Hematopoietic multipotent progenitor cell (in vitro differentiated cells): ENCODE measurements at places on chromosomes 12 and 14.

DNA sequence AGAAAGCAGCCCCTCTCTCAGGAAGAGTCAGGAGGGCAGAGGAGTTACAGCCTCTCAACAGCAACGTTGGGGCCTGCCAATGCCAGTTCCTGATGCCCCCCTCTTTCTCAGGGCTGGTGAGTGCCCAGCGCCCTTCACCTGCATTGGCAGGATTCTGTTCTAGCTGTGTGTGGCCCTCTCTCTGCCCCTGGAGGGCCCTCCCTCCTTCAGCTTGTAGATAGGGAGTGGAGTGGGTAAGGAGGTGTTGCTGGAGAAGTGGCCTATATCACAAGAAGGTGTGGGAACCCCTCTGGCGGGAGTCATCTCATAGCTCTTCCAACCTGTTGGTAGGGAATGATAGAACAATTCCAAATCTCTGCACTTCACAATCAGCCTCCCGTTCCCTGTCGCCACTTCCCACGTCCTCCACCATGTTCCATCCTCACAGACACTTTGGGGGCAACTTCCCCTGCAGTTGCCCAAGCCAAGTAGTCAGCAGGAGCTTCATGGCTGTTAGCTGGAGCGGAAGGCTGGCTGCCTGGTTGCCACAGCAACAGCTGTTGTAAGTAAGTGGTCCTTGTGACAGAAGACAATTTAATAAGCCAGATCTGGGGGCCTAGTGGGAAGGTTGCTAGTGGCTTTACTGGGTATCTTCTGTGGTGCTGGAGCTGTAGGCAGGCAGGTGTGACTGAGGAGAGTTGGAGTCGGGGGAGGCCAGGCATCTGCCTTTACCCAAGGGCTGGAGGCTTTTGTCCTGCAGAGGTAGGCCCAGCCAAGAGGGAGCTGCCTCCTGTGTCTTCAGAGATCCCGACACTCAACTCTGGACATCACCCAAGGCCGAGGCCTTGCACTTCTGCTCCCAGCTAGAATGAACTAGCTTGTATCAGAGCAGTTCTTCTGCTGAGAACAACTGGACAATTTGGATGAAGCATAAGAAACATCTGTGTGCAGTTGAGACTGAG lies 38.4 kb downstream of the GALNT16 start:
- DNase-seq: no peak

DNA sequence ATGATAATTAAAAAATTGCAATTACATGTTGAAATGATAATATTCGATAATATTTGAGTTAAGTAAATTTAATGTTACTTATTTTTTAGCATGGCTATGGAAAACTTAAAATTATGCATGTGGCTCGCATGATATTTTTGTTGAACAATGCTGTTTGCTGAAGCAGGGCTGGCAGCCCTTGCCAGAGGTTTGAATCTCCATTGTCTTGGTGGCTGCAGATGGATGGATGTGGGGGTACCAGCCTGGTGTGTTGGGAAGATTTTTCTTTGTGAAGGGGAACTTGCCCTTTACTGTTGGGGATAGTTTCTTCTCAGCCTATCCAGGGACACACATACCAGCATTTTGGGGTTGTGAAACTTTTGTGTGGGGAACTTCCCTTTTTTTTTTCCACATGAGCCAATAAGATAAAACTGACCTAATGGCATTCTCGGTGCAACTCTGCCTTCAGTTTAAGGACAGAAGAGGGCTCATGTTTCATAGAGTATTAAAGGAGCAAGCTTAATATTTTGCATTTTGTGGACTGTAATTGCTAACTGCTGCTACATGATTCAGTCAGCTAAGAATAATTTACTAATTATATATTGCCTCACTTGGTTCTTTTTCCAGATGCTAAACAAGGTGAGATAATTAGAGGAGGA lies 8.8 kb downstream of the RASSF3 start:
- DNase-seq: peak; percentile 80

DNA sequence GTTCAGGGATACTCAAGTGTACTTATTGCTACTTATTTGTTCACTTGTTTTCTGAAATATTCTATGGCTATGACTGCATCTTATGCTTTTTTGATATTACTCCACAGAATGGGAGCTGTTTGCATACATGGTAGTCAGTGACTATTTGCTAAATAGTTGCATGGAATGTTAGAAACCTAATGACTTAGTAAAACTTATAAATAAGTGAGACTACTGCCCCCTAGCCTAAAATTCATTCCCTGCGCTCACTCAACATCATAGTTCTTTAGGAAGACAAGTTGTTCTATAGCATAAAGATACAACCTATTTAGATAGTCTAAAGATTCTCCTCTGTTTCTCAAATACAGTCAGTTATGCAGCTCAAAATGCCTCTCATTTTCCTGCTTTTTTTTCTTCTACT lies 305.5 kb downstream of the CEP128 start:
- DNase-seq: no peak

- no peak for DNase-seq
Observed at GRCh38 chr14:91337699-91338335, 79.8 kb downstream of the CCDC88C start.

DNA sequence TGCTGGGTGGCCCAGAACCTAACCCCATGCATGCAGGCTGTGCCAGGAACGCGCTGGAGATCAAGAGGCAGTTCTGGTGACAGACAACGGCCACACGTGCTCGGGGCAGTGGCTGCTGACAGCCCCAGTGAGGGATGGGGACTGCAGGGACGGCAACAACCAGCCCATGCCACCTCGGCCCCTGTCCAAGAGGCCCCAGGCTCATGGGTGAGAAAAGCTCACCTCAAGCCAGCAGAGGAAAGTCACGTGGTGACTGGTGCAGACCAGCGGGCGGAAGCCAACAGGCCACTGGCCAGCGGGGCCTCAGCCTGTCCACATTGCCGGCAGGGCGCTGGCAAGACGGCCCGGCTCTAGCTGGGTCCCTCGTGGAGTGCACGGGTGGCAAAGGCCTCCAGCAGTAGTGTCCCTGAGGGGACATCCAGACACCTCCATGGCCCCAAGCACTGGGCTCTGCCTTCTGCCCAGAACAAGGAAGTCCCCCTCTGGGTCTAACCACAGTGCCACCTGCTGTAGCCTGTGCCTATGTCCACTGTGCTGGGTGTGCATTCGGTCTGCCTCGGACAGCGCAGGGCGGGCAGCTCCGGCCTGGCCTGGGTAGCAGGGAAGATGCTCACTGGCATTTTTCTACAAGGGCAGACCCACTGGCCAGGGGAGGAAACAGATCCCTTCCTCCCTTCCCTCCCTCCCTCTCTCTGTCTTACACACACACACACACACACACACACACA lies 134.1 kb downstream of the NCOR2 start:
- no peak for DNase-seq

- no peak for DNase-seq
Observed at GRCh38 chr14:75047506-75047905, 3.8 kb downstream of the MLH3 start.
